ENCODE measurements at places on chromosomes 3 and 15. TPM values are rescaled to one million over a fixed set of nuclear protein-coding genes. Genes with fewer than 3 reads are reported as not detected.

The CACNA2D2 gene
- 3.2 TPM for total RNA-seq

The CNTN6 gene
- 6.8 TPM for total RNA-seq

The NOX5 gene
- 0.59 TPM for total RNA-seq

The RARRES1 gene
- total RNA-seq, result 1.4 TPM

The ZWILCH gene
- total RNA-seq, result 13.1 TPM

The DCLK3 gene
- total RNA-seq, result 0.04 TPM

The TNIK gene
- 76.5 TPM for total RNA-seq

The CFAP100 gene
- total RNA-seq, result not detected

The ROPN1 gene
- total RNA-seq, result 0.21 TPM

The SLC6A11 gene
- 1.0 TPM for total RNA-seq

The GABRR3 gene
- not detected for total RNA-seq

The WDR49 gene
- total RNA-seq, result not detected

The VGLL4 gene
- total RNA-seq, result 96.9 TPM

The EFHB gene
- total RNA-seq, result 2.0 TPM

The STRC gene
- total RNA-seq, result 0.40 TPM

The CASR gene
- total RNA-seq, result 0.58 TPM

All from motor neuron (in vitro differentiated cells).